ENCODE measurements at places on chromosomes 2 and 18.

- DNase-seq, result no peak
Observed at GRCh38 chr2:45748239-45748638, 96.8 kb downstream of the PRKCE start.

GRCh38 chr2:54936766-54937165, 113.5 kb downstream of the RTN4 start:
- DNase-seq, result no peak

- no peak for DNase-seq
Observed at GRCh38 chr18:45321520-45321919, 293.8 kb upstream of the SLC14A2 start.

- no peak for DNase-seq
Observed at GRCh38 chr2:105454801-105455485, 56.1 kb upstream of the FHL2 start.

DNA sequence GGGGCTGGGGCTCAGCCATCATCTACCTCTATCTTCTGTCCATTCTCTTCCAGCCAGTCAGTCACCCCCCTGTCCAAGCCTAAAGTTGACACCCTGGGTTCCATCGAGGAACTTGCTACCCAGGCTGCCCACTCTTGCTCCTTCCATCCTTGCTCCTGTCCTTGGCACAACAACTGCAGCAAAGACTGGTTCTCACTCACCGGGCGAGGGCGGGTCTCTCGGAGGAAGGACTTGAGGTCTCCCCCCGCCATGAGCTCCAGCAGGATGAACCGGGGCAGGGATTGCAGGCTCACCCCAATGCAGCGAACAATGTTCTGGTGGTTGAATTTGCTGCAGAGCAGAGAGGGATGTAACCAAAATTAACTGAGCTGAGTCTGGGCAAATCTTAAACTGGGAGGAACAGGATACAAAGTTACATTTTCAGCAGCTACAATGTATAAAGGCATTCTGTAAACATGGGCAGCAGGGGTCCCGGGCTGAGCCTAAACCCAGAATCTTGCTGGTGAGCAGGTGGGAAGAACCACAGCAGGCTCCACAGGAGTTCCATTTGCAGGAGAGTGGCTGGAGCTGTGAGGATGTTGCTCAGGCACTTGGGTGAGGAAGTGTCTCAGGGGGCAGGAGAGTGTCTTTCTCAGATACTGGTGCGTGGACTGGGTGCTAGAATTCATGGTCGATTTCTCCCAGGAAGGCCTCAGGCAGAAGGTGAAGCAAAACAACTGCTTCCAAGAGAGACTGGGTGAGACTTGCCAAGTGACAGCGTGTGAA, 105.5 kb downstream of the CLIP4 start:
- DNase-seq, result no peak

- no peak for DNase-seq
Observed at GRCh38 chr2:197927994-197928393, 123.6 kb downstream of the PLCL1 start.

DNA sequence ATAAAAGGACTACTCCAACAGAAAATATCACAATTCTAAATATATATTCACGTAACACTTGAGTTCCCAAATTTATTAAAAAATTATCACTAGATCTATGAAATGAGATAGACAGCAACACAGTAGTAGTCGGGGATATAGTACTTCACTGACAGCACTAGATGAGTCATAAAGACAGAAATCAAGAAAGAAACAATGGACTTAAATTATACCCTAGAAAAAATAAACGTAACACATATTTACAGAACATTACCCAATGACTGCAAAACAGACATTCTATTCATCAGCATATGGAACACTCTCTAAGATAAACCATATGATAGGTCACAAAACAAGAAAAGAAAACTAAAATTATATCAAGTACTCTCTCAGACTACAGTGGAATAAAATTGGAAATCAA, 429.4 kb downstream of the MBD2 start:
- DNase-seq, result no peak

DNA sequence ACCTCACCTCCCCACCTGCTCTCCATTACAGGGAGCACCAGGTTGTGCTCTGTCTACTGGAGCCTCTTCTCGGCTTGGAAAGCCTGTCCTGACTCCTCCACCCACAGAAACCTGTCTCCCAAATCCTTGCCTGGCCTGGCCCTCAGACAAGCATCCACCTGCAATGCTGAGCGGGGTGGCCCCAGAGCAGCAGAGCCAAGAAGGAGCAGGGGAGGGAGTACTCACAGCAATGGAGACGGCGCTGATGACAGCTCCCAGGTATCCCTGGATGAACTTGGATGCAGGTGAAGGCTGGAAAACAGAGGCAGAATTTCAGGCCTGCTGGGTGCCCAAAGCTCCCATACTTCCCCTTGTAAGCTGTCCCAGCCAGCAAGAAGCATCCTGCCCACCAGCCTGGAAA, 72.8 kb downstream of the SFXN5 start:
- no peak for DNase-seq

DNA sequence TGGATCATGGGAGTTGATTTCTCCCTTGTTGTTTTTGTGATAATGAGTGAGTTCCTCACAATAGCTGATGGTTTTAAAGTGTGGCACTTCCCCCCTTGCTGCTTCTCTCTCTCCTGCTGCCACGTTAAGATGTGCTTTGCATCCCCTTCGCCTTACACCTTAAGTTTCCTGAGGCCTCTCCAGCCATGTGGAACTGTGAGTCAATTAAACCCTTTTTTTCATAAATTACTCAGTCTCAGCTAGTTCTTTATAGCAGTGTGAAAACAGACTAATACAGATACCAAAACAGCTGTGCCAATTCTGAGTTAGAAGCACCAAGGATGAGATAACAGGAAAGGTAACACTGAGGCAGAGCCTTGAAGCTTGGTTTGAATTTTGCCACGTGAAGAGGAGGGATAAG, 44.7 kb downstream of the ITSN2 start:
- DNase-seq, result no peak

GRCh38 chr2:112339986-112340385, 64.6 kb downstream of the ZC3H6 start:
- DNase-seq, result no peak

DNA sequence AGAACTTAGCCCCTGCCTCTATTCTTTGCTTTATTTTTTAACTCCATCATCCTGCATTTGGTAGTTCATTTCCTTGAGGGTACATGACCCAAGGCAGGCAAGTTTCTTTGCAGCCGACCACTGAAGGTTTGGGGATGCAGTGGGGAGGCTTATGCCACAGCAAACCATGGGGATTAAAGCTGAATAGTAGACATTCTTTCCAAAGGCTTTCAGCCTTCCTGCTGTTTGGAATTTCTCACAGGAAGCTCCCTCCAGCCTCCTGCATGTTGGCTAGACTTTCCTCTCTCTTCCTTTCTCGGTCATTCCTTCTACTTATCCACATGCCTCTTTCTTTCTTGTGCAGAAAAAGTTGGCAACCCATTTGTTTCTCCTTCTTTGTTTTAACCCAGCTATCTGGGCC, 77.3 kb downstream of the SOCS6 start:
- no peak for DNase-seq

GRCh38 chr2:10912076-10912731, 470 bp downstream of the KCNF1 start:
- no peak for DNase-seq

DNA sequence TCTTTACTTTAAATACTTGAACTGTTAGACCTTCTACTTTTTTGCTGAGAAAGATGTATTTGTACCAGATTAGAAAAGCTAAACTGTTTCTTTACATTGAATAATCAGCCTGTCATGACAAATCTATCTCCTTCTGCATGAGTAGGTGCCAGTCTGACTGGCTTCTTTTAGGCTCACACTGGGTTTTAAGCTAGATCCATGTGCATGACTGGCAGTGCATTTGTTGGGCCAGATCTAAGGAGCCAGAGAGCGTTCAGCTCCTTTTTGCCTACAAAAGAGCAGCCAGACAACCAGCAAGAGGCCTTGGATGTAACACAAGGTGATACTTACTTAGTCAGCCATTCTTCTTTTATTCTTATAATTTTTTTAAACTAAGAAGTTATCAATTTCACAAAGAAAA, 82.0 kb upstream of the OTX1 start:
- DNase-seq, result no peak

- no peak for DNase-seq
Observed at GRCh38 chr2:219251656-219252055, 1.4 kb upstream of the TUBA4B start.

- no peak for DNase-seq
Observed at GRCh38 chr2:217956586-217957457, 46.0 kb downstream of the TNS1 start.

DNA sequence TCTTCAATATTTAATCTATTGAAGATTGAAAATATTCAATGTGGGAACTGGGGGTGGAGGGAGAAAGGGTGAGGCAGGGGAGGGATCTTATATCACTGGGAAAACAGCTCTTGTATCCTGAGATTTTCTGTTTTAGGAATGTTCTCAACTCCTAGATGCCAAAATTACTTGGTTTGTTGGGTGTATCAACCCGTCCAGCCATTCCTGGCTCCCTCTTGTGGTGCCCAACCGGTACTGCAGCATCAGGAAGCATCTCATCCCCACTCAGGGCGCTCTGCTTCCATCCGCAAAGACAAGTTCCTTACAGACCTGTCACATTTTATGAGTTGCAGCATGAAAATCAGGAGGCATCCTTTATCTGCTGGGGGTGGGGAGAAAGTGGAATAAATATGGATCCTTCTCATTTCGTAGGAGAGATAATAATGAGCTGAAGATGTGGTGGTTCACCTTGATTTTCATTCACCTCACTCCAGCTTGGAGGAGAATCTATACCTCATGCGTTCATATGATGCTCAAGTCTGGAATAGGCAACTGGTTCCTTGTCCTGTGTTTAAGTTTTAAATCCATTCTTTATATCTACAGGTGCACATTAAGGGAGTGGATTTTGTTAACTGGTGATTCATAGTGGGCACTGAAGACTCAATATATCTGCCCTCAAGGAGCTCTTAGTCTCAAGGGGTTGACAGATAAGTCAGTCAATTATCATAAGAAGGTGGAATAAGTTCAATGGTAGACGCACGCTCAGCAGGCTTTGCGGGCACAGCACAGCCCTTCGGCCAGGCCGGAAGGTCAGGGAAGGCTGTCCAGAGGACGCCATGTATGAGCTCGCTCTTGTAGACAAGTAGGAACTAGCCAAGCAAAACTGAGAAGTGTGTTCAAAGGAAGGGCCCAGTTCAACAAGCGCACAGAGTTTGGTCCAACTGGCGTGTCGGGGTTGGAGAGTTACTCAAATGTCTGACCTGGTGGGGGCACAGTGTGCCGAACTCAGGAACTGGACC, 127.3 kb downstream of the RNF144A start:
- peak; percentile 36 for DNase-seq

GRCh38 chr18:76491473-76491775, 3.6 kb downstream of the ZNF516 start:
- DNase-seq, result peak; percentile 39

DNA sequence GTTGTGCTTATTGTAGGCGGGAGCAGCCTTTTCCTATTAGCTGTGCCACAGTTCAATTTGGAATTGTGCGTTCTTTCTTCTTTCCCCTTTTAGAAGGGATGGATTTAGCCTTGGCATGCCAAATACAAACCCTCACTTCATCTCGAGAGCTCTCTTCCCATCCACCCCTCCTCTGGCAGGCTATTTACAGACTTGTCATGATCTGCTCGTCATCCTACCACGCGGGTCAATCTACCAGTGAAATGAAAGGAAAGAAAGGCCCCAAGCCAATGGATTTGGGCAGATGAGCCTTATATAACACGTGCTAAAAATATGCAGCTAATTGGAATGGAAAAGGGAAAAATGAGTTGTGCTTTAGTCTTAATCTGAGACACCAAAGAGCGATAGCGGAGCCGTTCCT, 277.5 kb downstream of the PRKCE start:
- no peak for DNase-seq

DNA sequence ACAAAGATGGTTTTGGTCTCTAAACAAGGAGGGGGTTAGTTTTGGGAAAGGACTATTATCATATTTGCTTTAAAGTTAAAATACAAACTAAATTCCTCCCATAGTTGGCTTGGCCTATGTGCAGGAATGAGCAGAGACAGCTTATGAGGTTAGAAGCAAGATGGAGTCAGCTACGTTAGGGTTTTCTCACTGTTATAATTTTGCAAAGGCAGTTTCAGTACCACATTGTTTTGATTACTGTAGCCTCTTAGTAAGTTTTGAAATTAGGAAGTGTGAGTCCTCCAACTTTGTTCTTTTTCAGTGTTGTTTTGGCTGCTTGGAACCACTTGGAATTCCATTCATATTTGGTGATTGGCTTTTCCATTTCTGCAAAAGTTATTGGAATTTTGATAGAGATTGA, 23.4 kb downstream of the LCLAT1 start:
- DNase-seq, result no peak

GRCh38 chr2:196528486-196529223, 110.9 kb upstream of the CCDC150 start:
- no peak for DNase-seq

- DNase-seq, result no peak
Observed at GRCh38 chr2:108139521-108139920, 100.2 kb upstream of the SULT1C3 start.

- DNase-seq, result no peak
Observed at GRCh38 chr2:19312949-19313348, 45.5 kb downstream of the OSR1 start.

GRCh38 chr18:13191031-13191430, 27.5 kb upstream of the LDLRAD4 start:
- DNase-seq, result no peak

- DNase-seq, result no peak
Observed at GRCh38 chr18:30999887-31000628, 42.5 kb downstream of the DSC3 start.

DNA sequence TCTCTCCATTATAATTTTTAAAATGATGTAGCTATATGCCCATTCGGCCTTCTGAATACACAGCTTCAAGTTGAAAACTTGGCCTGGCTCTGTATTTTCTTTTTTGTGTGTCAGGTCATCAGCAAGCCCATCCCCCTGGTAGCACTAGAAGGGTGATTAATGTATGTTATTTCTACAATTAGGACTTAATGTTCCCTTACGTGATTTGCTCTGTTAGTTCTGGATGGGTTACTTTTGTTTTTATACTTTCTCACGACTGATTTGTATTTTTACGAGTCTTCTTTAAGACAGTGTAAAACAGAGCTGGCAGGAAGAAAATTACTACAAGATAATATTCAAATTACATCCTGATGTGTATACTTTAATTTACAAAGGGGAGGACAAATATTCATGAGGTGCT, 88.4 kb upstream of the RGPD4 start:
- DNase-seq, result no peak

- no peak for DNase-seq
Observed at GRCh38 chr2:48249025-48249424, 280.9 kb upstream of the STON1 start.

DNA sequence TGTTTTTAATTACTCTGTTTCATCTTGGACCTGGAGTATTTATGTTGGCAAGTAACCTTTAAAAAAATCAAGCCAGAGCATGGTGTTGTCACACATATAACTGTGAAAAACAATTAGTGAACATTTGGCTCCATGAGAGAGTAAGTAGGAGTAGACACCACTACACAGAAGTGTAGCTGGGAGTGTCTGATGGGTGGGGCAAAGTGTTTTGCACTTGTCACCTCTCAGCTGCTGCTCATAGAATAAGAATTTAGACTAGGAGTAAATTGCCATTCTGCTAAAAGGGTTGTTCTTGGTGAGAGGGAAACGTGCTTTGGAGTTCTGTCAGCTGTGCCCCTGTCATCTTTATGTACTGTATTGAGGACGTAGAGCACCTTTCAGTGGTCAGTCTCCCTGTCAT, 114.5 kb downstream of the TTC27 start:
- DNase-seq, result no peak
